ENCODE measurements at places on chromosomes 12 and 14.

- DNase-seq, result no peak
Observed at GRCh38 chr12:25811656-25812126, 146.8 kb upstream of the RASSF8 start.

DNA sequence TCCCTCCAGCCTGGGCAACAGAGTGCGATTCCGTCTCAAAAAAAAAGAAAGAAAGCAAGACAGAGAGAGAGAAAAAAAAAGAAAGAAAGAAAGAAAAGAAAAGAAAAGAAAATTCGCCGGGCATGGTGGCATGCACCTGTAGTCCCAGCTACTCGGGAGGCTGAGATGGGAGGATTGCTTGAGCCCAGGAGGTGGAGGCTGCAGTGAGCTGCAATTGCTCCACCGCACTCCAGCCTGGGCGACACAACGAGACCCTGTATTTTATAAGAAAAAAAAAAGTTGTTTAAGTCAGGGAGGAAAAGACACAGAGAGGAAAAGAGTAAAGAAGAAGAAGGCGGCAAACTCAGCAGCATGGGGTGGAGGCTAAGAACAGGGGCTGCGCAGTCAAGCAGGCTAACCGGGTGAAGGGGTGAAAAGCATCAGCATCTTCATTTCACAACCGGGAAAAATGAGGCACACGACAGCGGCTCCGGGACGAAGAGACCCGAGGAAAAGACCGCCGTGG lies 557 bp upstream of the FICD start:
- DNase-seq, result no peak

DNA sequence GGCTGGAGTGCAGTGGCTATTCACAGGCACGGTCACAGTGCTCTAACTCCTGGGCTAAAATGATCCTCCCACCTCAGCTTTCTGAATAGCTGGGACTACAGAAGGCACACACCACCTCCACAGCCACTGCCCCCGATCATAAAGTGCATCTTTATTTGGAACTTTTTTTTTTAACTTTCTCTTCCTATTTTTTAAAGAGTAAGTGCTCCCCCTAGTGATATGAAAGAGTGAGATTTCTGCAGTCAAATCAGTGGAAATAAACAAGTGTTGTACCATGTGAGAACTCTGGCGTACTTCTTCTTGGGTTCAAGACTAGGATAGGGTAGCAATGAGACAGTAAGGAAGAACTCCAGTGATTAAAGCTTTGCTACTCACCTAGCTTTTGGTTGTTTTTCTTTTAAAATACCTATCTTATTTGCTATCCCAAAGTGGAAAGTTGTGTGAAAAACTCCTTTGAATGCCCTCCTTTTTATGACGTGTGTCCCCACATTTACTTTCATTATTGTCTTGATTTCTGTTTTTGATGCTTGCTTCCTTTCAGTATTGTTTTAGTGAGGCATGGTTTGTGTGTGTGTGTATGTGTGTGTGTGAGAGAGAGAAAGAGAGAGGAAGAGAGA lies 6.6 kb downstream of the PPP4R4 start:
- no peak for DNase-seq

DNA sequence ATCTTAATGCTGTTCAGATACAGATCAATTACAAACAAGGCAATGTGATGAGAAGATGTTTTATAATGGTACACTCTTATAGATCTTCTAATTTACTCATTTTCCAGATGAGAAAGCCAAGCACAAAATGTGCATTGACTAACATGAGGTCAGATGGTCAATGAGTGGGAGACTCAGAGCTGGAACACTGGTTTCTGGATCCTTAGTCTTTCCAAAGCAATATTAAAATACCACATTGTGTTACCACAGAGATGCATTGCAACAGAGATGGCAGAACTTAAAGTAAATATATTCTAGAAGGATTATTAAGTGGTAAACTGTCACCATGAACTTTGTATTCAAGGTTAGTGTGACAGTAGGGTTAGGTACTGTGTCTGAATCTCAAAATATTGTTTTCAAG lies 113.6 kb downstream of the SLC15A5 start:
- DNase-seq, result no peak

DNA sequence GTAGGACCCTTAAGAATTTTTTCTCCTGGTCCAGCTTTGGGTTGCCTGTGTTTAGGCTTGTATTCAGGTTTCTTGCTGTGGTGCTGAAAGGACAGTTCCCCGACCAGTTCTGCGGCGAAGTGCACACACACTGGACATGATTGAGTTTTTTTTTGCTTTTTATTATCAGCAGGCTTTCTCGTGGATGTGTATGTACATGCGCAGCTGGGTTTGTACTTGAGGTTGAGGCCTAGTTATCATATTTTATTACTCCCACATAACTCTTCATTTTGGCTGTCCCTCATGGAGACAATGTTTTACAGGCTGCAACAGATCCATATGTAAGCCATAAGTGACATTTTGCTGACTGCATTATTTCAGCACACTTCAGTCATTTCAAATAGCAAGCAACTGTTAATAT lies 2.5 kb downstream of the SCN8A start:
- DNase-seq, result no peak

DNA sequence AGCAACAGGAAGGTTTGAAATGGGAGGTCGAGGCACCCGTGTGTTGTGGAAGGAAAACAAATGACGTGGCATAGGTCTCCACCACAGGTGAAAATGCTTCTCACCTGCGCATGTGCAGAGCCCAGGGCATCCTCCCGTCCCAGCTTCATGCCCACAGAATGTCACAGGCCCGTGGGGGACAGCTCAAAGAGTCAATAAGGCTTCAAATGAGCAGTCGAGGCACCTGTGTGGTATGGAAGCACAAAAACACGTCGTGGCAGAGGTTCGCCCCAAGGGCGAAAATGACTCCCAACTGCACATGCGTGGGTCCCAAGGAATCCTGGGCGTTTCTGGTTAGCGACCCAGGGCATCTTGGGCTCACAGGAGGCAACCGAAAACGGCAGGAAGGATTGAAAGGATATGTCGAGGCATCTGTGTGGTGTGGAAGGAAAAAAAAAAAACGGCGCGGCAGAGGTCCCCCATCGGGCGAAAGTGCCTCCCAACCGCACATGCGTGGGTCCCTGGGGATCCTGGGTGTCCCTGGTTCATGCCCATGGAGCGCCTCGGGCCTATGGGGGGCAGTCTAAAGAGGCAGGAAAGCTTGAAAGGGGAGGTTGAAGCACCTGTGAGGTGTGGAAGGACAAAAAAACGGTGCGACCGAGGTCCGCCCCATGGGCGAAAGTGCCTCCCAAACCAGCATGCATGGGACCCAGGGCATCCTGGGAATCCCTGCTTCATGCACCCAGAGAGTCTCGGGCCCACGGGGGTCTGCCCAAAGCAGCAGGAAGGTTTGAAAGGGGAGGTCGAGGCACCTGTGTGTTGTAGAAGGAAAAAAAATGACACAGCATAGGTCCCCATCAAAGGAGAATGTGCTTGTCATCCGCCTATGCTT lies 578.5 kb downstream of the ALG10 start:
- no peak for DNase-seq

DNA sequence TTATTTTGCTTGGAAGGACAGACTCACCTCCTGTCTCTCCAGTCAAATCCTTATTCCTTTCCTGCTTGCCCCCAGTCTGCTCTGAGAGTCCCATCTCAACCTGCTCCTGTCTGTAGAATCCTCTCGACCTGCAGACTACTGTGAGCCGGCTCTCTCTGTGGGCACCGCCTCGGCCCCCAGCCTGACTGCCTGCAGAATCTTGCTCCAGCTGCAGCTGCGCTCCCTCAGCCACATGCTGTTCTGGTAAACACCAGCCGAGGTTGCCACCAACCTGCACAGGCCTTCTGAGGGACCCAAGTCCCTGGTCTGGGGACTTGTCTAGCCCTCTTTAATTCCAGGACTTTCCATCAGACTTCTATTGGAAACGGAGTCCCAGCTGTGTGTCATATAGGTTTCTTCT lies 44.8 kb upstream of the PRMT8 start:
- DNase-seq, result no peak

DNA sequence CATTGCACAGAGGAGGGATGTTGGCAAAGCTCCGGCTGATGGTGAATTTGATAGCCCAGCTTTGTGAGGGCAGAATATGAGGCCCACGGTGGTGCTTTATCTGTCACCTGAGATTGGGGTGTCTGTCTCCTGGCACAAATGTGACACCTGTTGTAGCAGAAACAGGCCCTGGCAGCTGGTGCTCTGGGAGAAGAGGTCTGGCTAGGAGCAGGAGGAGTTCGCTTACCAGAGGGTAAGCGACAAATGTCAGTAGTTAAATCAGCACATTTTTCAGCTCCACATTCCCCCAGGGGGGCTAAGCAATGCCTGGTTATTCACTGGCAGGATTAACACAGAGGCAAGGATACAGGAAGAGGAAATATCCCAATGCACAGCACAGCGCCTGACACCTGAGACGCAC lies 71.1 kb downstream of the B4GALNT3 start:
- DNase-seq, result no peak

DNA sequence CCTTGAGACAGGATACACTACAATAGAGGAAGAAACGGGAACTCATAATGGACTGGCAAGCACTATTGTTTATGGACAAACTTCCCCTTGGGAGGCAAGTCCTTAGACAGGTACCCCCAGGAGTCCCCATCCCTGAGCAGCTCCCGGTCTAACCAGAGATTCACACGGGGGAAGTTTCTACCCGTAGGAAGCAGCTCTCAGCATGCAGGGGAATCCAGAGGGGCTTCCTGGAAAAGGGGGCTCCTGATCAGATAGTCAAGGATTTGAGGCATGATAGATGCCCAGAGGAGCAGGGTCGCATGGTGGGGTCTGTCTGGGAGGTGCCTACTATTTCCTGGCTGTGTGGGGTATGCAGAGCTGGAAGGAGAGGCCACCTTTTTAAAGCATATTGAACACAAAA lies 282.4 kb upstream of the RTL1 start:
- no peak for DNase-seq

- DNase-seq, result no peak
Observed at GRCh38 chr12:104604070-104604994, 147.6 kb downstream of the CHST11 start.

DNA sequence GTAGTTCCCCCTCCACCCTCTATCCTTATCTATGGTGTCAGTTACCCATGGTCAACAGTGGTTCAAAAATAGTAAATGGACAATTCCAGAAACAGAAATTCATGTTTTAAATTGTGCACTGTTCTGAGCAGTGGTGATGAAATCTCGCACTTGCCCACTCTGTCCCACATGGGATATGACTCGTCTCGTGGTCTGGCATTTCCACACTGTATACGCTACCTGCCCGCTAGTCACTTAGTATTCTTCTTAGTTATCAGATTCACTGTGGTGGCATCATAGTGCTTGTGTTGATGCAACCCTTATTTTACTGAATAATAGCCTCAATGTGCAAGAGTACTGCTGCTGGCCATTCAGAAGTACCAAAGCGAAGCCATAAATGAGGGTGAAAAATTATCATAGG lies 507.0 kb downstream of the SNAPC1 start:
- no peak for DNase-seq

DNA sequence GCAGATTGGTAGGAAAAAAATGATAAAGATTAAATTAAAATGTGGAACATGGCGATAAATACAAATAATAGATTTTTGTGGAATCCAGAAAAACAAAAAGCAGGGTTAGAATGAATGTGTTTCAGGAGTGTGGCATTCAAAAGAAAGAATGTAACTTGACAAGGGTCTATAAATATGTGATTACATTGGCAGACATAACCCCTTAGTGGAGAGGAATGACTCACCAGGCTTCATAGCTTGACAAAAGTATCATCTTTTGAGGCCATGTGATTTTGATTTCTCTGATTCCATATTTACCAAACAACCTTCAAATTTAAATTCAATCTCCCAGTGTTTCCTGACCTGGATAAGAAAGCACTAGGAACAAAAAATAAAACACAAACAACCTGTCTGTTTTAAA lies 24.4 kb upstream of the MGST1 start:
- no peak for DNase-seq

GRCh38 chr12:26861690-26862089 lies 28.7 kb upstream of the ITPR2 start:
- no peak for DNase-seq

GRCh38 chr12:15788233-15789219 lies 662 bp downstream of the EPS8 start:
- peak; percentile 4 for DNase-seq

DNA sequence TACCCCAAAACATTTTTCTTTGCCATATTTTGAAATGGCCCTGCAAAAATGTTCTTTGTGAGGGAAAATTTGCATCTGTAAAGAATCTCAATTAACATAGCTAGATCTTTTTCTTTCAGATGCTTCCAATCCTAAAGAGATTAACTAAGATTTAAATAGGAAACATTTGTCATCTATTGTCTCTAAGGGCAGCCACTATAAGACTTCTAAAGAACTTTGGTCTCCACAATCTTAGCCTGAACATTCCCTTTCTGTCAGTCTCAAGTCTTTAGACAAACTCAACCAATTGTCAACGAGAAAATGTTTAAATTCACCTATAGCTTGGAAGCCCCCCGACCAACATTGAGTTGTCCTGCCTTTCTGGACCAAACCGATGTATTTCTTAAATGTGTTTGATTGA lies 71.1 kb upstream of the RASSF8 start:
- no peak for DNase-seq

GRCh38 chr14:55160989-55161388 lies 30.4 kb downstream of the DLGAP5 start:
- no peak for DNase-seq

DNA sequence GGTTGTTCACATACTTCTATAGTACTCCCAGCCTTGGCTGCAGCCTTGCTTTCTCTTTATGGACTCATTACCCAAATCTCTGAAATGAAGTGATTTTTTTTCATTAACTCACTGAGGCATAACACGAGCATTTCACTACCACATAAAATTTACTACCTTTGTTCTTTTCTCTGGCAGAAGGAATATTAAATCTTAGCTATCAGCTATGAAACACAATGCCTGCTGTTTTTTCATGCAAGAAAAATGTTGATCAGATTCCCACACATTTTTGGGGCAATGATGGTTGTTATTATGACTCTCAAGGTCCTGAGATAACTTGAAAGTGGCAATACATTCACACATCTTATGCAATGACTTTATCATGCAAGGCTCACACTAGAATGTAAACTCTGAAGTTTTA lies 225.3 kb upstream of the ATP2B1 start:
- DNase-seq, result no peak

DNA sequence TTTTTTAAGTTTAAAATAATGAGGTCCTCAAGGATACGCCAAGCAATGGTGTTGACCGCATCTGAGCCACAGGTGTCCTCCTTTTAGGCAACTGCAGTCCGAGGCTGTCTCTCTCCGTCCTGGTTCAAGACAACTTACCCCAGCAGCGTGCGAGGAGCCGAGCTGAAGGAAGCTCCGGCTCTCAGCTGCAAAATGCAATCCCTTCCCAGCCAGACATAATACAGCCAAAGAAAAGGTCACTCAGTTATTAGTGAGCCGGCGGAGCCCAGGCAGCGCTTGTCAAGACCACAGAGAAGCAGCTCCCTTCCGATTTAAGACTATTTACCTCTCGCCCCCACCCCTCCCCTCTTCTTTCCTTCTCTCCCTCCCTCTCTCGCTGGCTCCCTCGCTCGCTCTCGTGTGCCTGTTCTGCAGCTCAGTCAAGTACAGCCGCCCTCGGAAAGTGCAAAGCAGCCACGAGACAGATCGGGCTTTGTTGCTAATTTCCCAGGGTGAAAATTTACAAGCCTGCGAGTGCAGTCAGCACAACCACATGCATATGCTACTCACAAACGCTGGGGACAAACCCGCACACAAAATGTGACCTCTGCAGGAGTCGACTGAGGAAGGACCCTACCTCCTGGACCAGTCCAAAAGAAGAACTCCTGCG lies 363 bp upstream of the LMO3 start:
- DNase-seq, result no peak

All from stimulated activated CD4-positive, alpha-beta T cell treated with anti-CD3 and anti-CD28 coated beads, TNF-alpha, amount 100 ng/mL, for 24 hours (primary cell).